CD8-positive, alpha-beta memory T cell (primary cell): ENCODE measurements at places on chromosomes 7 and 10.

GRCh38 chr7:142813226-142813625 is 41.6 kb upstream of the EPHB6 start:
- no peak for DNase-seq

GRCh38 chr7:134473861-134474291 is 15.0 kb upstream of the AKR1B1 start:
- DNase-seq, result no peak

GRCh38 chr7:143463556-143463955 is 14.1 kb upstream of the TAS2R41 start:
- no peak for DNase-seq

DNA sequence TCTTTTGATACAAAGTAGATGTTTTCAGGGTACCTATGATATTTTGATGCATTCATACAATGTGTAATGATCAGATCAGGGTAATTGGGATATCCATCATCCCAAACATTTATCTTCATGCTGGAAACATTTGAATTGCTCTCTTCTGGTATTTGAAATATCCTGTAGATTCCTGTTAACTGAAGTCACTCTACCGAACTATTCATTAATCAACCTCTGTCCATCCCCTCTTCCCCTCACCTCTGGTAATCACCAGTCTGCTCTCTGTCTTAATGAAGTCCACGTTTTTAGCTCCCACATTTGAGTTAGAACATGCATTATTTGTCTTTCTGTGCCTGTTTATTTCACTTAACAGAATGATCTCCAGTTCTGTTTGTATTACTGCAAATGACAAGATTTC is 11.3 kb downstream of the MTG1 start:
- no peak for DNase-seq

- no peak for DNase-seq
Measured at GRCh38 chr7:45690762-45691150, 116.6 kb downstream of the ADCY1 start.
